ENCODE measurements at places on chromosomes 1 and 21.

DNA sequence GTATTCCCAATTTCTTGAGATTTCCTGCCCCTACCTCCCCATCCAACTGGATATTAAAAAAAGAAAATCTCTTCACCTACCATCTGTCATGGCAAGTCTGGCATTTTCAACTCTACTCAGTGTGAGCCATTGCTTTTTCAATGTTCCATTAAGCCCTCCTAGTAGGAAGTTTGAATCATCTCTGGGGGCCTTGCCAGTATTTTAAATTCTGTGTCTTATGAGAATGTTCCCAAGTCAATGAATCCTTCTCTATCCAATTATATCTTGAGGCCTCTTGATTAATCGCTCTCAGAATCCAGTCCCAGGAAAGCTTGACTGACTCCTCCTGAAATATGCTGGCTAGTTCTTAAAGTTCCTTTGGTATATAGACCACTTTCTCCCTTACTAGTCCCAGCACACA lies 91.5 kb downstream of the NGF start:
- no peak for DNase-seq
- no peaks in the 10 kb centered on the region for H3K4me1 ChIP-seq
- H3K4me3 ChIP-seq = no peak overlapping the region
- no peaks in the 10 kb centered on the region for H3K27me3 ChIP-seq

GRCh38 chr1:161117759-161118581 lies at the start of the genes NIT1 and PFDN2:
TSS of gene NIT1 (plus strand) at chr1:161118105. CDS start at chr1:161118177, 72 bp downstream.
TSS of gene PFDN2 (minus strand) at chr1:161118037. CDS start at chr1:161118026, 11 bp downstream.
- no peaks in the 10 kb centered on the region for H3K27me3 ChIP-seq
- DNase-seq = peak; percentile 91
- H3K36me3 ChIP-seq = peaks cover 21% of the 10 kb centered on the region
- H3K4me3 ChIP-seq = peak within 1 kb of the TSS; percentile 100
- peaks cover 4% of the 10 kb centered on the region for H3K4me1 ChIP-seq

DNA sequence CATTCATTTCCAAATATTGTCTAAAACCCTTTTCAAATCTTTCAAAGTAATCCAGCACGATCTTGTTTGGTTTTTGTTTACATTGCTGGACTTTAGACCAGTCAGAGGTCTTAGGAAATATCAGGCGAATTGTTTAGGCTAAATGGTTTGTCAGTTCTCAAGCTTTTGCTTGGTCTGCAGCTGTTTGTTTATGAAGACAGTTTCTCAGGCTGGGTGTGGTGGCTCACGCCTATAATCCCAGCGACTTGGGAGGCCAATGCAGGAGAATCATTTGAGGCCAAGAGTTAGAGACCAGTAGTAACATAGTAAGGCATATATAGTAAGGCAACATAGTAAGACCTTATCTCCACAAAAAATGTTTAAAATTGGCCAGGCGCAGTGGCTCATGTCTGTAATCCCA lies 77.5 kb downstream of the DNTTIP2 start:
- H3K36me3 ChIP-seq = no peaks in the 10 kb centered on the region
- H3K27me3 ChIP-seq = no peaks in the 10 kb centered on the region

GRCh38 chr1:211985556-211986264 lies 49.6 kb downstream of the INTS7 start:
- H3K4me3 ChIP-seq = no peak overlapping the region
- no peaks in the 10 kb centered on the region for H3K36me3 ChIP-seq
- DNase-seq = no peak
- no peaks in the 10 kb centered on the region for H3K4me1 ChIP-seq

GRCh38 chr21:34075760-34076660 lies 2.6 kb downstream of the MRPS6 start:
- H3K4me3 ChIP-seq = peak overlapping the region; percentile 78
- peak overlapping the region; percentile 87 for H3K27ac ChIP-seq
- H3K4me1 ChIP-seq = peaks cover 31% of the 10 kb centered on the region
- no peaks in the 10 kb centered on the region for H3K36me3 ChIP-seq
- DNase-seq = no peak

GRCh38 chr1:91980663-91981062 lies 31.5 kb downstream of the BRDT start:
- H3K36me3 ChIP-seq = no peaks in the 10 kb centered on the region
- no peak overlapping the region for H3K27ac ChIP-seq
- no peak for DNase-seq
- no peaks in the 10 kb centered on the region for H3K27me3 ChIP-seq

- H3K27me3 ChIP-seq = no peaks in the 10 kb centered on the region
- no peak overlapping the region for H3K4me3 ChIP-seq
- no peaks in the 10 kb centered on the region for H3K4me1 ChIP-seq
- no peaks in the 10 kb centered on the region for H3K36me3 ChIP-seq
- peak overlapping the region; percentile 9 for H3K27ac ChIP-seq
Measured at GRCh38 chr21:16181018-16181417, 451.2 kb downstream of the USP25 start.

- peaks cover 4% of the 10 kb centered on the region for H3K4me1 ChIP-seq
- H3K27me3 ChIP-seq = no peaks in the 10 kb centered on the region
- no peaks in the 10 kb centered on the region for H3K36me3 ChIP-seq
- DNase-seq = no peak
- no peak overlapping the region for H3K4me3 ChIP-seq
Measured at GRCh38 chr1:234704106-234704887, 94.3 kb upstream of the IRF2BP2 start.

DNA sequence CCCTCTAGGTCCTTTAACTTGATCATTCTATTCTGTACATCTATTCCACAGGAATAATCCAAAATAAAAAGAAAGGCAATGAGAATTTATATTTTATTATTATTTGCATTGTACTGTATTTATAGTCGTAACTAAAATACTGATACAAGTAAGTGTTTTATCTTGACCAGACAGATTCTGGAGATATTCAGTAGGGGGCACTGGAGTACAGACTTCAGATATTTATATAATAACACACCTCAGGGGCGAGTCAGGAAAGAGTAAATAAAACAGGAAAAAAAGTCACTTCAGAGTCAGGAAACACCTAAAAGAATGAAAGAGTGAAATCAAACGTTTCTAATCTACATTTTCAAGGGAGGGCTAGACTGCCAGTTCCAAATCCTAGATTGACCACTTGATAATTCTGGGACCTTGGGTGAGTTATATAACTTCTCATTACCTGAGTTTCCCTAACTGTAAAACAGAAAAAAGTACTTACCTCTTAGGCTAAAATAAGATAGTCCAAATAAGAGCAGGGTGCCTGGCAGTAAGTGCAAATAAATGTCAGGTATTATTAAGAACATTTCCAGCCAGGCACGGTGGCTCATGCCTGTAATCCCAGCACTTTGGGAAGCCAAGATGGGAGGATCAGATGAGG lies 31.1 kb upstream of the MTF1 start:
- DNase-seq = no peak
- no peaks in the 10 kb centered on the region for H3K4me1 ChIP-seq
- H3K36me3 ChIP-seq = peaks cover 4% of the 10 kb centered on the region

DNA sequence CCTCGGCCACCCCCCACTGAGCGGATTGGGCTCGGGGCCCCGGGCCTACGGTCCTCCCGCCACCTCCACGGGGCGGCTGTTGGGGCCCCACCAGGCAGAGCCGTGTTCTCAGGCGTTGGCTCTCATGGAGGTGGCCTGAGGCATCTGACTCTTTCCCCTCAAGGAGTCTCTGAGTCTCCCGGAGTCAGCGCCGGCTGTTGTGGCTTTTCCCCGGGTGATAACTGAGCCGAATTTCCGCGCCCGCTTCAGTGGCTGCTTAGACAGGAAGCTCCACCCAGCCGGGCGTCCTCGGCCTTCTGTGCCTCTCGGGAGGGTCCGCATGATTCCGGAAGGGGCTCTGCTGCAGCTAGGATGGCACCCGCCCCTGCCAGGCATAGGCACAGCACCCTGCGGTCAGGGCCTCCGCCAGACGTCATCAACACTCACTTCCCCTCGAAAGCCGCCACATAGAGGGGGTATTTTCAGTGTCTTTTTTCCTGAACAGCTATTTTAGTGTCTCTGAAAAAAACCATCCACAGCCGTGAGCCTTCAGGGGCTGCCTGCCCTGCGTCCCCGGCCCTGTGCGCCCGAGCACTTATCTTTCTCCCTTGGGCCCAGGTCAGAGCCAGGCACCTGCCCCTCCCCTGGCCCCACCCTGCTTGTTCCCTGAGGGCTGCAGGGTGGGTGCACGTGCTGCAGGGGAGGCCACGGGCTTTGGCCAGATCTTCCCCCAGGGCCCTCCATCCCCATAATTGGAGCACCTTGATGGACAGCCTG lies 72.9 kb downstream of the SKI start:
- H3K27ac ChIP-seq = peak overlapping the region; percentile 61
- H3K36me3 ChIP-seq = peaks cover 19% of the 10 kb centered on the region
- DNase-seq = no peak

GRCh38 chr1:206769304-206769731 lies 1.3 kb upstream of the IL19 start:
- no peak for DNase-seq
- no peak overlapping the region for H3K4me3 ChIP-seq
- H3K27me3 ChIP-seq = no peaks in the 10 kb centered on the region

GRCh38 chr1:157782931-157783330 lies 6.0 kb upstream of the FCRL2 start:
- DNase-seq = no peak
- no peaks in the 10 kb centered on the region for H3K27me3 ChIP-seq
- H3K4me3 ChIP-seq = no peak overlapping the region
- no peaks in the 10 kb centered on the region for H3K4me1 ChIP-seq

- H3K4me1 ChIP-seq = no peaks in the 10 kb centered on the region
- H3K27ac ChIP-seq = no peak overlapping the region
- no peaks in the 10 kb centered on the region for H3K27me3 ChIP-seq
- H3K36me3 ChIP-seq = peaks cover 10% of the 10 kb centered on the region
Measured at GRCh38 chr1:27967106-27967883, 7.5 kb downstream of the XKR8 start.

- H3K27me3 ChIP-seq = no peaks in the 10 kb centered on the region
- H3K4me3 ChIP-seq = no peak overlapping the region
Measured at GRCh38 chr1:149906570-149907075, 7.3 kb downstream of the BOLA1 start.

- H3K27me3 ChIP-seq = no peaks in the 10 kb centered on the region
- H3K27ac ChIP-seq = no peak overlapping the region
- H3K4me1 ChIP-seq = no peaks in the 10 kb centered on the region
- no peaks in the 10 kb centered on the region for H3K36me3 ChIP-seq
- no peak overlapping the region for H3K4me3 ChIP-seq
- no peak for DNase-seq
Measured at GRCh38 chr1:64421377-64421776, 48.6 kb upstream of the CACHD1 start.

GRCh38 chr1:206887701-206888100 lies 9.5 kb upstream of the IL24 start:
- H3K36me3 ChIP-seq = no peaks in the 10 kb centered on the region
- no peaks in the 10 kb centered on the region for H3K4me1 ChIP-seq
- no peaks in the 10 kb centered on the region for H3K27me3 ChIP-seq
- H3K27ac ChIP-seq = no peak overlapping the region

- H3K27ac ChIP-seq = no peak overlapping the region
- peaks cover 8% of the 10 kb centered on the region for H3K27me3 ChIP-seq
- DNase-seq = no peak
- H3K4me3 ChIP-seq = no peak overlapping the region
- no peaks in the 10 kb centered on the region for H3K4me1 ChIP-seq
Measured at GRCh38 chr1:18556364-18556763, 74.3 kb upstream of the PAX7 start.

- peaks cover 3% of the 10 kb centered on the region for H3K36me3 ChIP-seq
- no peaks in the 10 kb centered on the region for H3K4me1 ChIP-seq
- no peak for DNase-seq
Measured at GRCh38 chr1:43582162-43582566, 51.5 kb downstream of the PTPRF start.

- H3K4me3 ChIP-seq = no peak overlapping the region
- peak; percentile 90 for DNase-seq
- no peaks in the 10 kb centered on the region for H3K27me3 ChIP-seq
- peaks cover 2% of the 10 kb centered on the region for H3K4me1 ChIP-seq
Measured at GRCh38 chr1:6275826-6276782, 15.2 kb upstream of the GPR153 start.

- no peak for DNase-seq
- no peaks in the 10 kb centered on the region for H3K36me3 ChIP-seq
- H3K27ac ChIP-seq = no peak overlapping the region
- no peaks in the 10 kb centered on the region for H3K4me1 ChIP-seq
Measured at GRCh38 chr1:103002005-103002404, 106.3 kb downstream of the COL11A1 start.

- H3K27ac ChIP-seq = no peak overlapping the region
- no peaks in the 10 kb centered on the region for H3K4me1 ChIP-seq
- H3K27me3 ChIP-seq = no peaks in the 10 kb centered on the region
Measured at GRCh38 chr1:188499690-188500089, 1670.9 kb downstream of the PLA2G4A start.

DNA sequence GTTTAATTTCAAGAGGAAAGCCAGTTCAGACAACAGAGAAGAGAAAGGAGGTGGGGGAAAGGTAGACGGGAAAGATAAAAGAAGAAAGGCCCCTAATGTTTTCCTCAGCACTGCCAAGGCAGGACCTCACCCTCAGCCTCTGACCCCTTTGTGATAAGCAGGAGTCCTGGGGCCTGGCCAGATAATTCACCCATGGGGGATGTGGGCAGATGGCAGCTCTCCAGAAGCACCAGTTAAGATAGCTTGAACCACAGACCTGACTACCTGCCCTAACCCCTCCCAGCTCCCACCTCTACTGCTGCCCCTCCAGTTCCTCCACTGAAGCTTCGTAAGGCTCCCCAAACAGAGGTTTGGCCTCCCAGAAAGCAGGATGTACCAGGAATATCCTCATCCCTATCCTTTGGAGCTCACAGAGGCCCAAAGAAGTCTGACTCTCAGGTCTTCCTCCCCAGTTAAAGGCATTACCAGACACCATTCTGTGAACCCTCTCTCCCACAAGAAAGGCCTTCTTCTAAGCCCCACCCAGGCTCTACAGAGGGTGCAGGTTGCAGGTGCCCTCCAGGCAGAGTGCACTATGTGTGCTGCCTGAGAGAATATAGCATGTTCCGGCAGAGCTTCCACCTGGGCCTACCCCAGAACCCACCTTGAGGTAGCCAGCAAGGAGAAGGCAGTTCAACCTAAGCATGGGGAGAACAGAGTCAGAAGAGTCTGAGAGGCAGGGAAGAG lies 9.2 kb upstream of the SNAPIN start:
- no peak overlapping the region for H3K4me3 ChIP-seq
- H3K36me3 ChIP-seq = peaks cover 17% of the 10 kb centered on the region
- no peaks in the 10 kb centered on the region for H3K27me3 ChIP-seq
- no peak for DNase-seq
- no peak overlapping the region for H3K27ac ChIP-seq

GRCh38 chr21:32113486-32113885 lies 165.4 kb downstream of the MIS18A start:
- no peaks in the 10 kb centered on the region for H3K27me3 ChIP-seq
- H3K36me3 ChIP-seq = no peaks in the 10 kb centered on the region
- DNase-seq = no peak
- no peaks in the 10 kb centered on the region for H3K4me1 ChIP-seq
- no peak overlapping the region for H3K4me3 ChIP-seq

- H3K27me3 ChIP-seq = no peaks in the 10 kb centered on the region
- H3K4me1 ChIP-seq = peaks cover 19% of the 10 kb centered on the region
- H3K27ac ChIP-seq = peak within 1 kb of the TSS; percentile 95
- no peaks in the 10 kb centered on the region for H3K36me3 ChIP-seq
- peak; percentile 91 for DNase-seq
Measured at GRCh38 chr1:153565529-153566374, at the start of gene S100A2. TSS of gene S100A2 (minus strand) at chr1:153565844. CDS start at chr1:153563877, 1,967 bp downstream.

- H3K36me3 ChIP-seq = no peaks in the 10 kb centered on the region
- no peak overlapping the region for H3K4me3 ChIP-seq
- no peak overlapping the region for H3K27ac ChIP-seq
- H3K27me3 ChIP-seq = no peaks in the 10 kb centered on the region
Measured at GRCh38 chr1:213931836-213932235, 55.9 kb upstream of the PROX1 start.
